ENCODE measurements at places on chromosomes 7 and 10.

DNA sequence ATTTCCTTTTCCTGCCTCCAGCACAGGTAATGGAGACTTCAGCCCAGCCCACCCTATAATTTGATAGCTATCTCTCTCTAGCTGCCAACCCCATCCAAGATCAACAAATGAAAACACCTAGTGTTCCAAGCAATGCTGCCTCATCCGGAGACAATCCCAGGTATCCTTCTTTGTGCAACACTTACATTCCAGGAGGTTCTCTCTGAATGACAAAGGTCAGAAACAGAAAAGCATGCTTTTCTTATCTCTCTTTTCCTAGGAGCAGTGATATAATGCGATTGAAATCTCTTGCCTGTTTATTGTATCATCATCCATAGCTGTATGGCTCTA, 699.3 kb downstream of the INHBA start:
- DNase-seq: no peak

GRCh38 chr10:62893036-62893435, 76.9 kb upstream of the EGR2 start:
- no peak for DNase-seq

GRCh38 chr10:90437452-90437851, 420.4 kb downstream of the HTR7 start:
- no peak for DNase-seq

DNA sequence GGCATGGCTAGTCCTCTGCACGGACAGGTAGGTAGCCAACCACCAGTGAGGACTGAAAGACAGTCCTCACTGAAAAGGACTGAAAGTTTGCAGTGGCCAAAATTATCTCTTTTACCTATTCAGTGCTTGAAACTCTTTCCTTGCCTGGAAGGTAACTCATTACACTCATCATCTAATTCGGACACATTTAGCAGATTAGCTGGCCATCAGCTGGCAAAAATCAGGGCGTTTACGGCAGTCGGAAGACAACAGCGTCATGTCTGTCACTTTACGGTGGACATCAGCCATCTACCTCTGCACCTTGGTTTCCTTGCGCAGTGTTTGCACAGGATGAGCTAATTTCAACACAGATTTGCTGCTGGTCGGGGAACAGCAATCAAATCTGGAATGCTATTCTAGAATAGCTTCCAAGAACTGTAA, 740 bp downstream of the ANXA7 start:
- DNase-seq: no peak

DNA sequence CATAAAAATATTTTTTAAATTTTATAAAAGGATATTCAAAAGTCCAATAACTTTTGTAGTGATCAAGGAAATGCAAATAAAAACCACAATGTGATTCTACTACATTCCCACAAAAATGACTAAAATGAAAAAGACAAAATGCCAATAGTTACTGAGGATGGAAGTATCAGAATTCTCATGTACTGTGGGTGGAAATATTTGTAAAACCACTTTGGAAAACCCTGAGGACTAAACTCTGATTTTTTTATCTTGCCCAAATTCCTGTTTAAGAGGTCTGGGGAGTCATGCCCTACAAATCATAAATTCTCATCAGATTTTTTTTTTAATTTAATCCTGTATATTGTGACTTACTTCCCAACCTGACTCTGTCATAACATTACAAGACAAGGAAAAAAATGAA, 9.8 kb upstream of the SEMA3D start:
- no peak for DNase-seq

- DNase-seq: no peak
Observed at GRCh38 chr7:104366390-104366789, 38.0 kb downstream of the LHFPL3 start.

- no peak for DNase-seq
Observed at GRCh38 chr7:117324960-117325359, 2.1 kb upstream of the WNT2 start.

DNA sequence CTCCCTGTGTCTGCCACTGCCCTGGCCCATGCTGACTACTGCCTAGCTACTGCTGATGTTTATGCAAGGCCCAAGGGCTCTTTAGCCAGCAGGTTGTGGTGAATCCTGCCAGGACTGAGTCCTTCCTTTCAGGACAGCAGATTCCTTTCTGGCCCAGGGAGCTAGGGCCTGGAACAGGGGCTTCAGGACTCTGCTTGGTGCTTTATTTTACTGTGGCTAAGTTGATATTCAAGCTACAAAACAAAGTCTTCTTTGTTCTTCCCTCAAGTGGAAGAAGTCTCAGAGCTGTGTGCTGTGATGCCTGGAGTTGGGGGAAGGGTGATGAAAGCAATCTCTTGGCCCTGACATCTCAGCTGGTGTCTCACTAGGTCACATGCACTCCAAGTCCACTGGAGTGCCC, 66.2 kb upstream of the NME8 start:
- no peak for DNase-seq

DNA sequence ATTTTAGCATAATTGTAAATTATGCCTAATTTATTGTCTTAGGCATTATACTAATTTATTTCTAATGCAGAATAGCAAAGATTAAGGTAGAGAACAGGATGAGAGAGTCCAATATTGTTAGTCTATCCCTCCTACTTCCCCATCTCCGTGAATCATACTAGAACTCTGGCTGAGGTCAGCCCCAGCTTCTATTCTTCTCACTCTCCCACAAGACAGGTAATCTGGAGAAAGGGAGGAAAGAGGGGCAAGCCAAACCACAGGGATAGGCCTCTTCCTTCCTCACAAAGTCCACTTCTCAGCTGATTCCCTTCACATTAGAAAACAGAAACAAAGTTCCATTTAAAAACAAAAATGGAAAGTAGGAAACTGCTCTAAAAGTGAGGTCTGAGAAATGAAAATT, 117.5 kb upstream of the LAMB4 start:
- no peak for DNase-seq

GRCh38 chr10:114566064-114566463, 92.0 kb downstream of the ABLIM1 start:
- DNase-seq: no peak

- no peak for DNase-seq
Observed at GRCh38 chr10:59937720-59938119, 31.4 kb upstream of the CCDC6 start.

GRCh38 chr10:61834519-61834918, 67.0 kb upstream of the ARID5B start:
- DNase-seq: no peak

DNA sequence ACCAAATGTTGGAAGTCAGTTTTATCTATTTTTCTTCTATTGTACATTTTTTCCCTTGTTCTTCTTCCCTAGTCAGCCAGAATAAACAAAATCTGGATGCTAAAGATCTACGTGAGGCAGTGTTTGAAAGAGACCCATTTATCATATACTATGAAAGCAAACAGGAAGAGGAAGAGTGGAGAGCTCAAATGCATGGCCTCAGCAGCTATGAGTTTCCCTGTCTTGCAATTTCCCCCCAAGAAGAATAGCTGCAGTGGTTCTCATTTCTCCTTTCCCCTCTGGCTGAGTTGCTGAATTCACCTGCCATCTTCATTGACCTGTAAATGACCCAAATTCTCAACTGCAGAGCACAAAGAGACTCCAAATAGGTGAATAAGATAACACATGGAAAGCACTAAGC, 347.1 kb upstream of the NRP1 start:
- no peak for DNase-seq

GRCh38 chr10:86194684-86195083, 171.9 kb downstream of the GRID1 start:
- DNase-seq: no peak

DNA sequence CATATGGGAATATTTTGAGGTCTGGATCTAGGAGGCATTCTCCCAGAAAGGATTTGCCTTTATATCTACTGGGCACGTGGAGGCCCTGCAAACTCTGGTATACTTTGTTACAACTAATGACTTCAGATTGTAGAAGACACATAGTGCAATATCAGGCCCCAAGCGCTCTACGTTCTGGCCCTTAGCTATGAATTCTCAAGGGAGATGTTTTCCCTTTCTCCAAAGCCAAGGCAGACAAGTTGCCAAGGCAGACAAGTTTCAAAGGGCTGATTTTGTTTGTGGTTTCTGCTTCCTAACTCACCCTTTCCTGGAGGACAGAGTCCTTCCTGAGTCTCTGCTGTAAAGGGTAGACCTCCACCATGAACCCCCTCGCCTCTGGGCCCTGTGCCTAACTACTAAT, 99.4 kb upstream of the CTTNBP2 start:
- no peak for DNase-seq

DNA sequence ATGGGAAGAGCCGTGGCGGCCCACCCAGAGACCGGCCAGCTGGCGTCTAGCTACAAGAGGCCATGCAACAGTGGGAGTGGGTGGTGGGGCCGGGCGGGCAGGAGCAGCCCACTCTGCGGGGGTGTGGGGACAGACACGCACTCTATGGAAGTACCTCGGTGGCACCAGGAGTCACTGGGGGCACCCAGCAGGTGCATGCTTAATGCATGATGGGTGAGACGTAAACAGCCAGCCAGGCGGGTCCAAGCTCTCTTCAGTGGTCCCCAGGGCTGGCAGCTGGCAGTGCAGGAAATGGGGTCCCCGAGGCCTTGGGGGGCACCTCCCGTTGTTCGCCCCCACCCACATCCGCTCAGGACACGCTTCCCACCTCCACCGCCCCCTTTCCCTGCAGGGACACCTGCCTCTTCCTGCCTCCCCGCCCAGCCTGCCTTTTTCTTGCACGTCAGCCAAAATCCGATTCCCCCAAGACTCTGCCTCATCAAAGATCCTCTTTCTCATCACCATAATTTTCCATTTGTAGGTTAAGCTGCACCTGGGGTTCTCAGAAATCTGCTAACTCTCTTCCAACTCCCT, 22.6 kb upstream of the PSMG3 start:
- no peak for DNase-seq

- peak; percentile 11 for DNase-seq
Observed at GRCh38 chr10:112949875-112950507, at the start of gene TCF7L2. TCF7L2 (plus strand) TSS chr10:112950247; CDS start chr10:112950757, 510 bp downstream.
